ENCODE measurements at places on chromosomes 4 and X. TPM values are rescaled to one million over a fixed set of nuclear protein-coding genes. Genes with fewer than 3 reads are reported as not detected.

The LINC00632 gene
- 0.57 TPM for polyA plus RNA-seq

The LEF1 gene
- polyA plus RNA-seq, result 7.8 TPM

The NPY2R gene
- polyA plus RNA-seq, result 0.03 TPM

The HELQ gene
- polyA plus RNA-seq, result 7.3 TPM

The TENT5D gene
- not detected for polyA plus RNA-seq

The SMIM10L2A gene
- polyA plus RNA-seq, result 0.52 TPM
